ENCODE measurements at places on chromosomes 3 and 15.

DNA sequence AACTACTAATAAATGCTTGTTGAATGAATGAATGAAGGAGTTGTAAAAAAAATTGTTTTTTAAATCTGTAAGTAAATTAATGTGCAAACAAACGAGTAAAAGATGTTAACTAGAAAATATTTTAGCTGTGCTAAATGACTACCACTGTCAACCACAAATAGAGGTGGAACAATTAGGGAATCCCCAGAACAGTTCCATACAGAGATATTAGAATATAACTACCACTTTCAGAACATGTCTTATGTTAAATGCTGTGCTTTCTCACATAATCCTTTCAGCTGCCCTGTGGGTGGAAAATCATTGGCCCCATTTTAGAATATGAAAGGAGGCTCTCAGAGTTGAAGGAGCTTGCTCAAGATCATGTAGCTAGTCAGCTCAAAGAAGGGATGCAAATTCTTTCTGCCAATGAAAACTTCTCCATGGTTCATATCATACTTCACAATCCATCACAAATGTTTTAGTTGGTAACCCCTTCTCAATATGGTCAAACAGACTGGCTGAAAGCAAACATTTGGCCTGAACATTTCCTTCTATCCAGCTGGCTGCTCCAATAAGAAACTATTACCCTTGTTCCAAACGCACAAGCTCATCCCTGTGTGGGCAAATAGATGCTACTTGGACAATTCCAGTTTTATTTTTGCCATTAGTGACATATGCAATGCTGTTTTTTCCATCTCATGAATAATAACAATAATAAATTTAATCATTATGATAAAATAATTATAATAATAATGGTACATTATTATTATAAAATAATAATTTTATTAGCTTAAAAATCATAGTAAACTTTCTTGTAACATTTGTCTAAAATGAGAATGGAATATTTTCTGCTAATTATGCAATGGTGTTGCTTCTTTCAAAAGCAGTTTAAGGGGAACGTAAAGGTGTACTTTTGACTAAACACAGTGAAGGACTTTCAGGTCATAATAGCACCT lies 290.4 kb upstream of the STT3B start:
- DNase-seq = no peak

GRCh38 chr3:183008303-183008702 lies 28.0 kb upstream of the DCUN1D1 start:
- no peak for DNase-seq

GRCh38 chr3:104781112-104781511 lies 585.6 kb upstream of the ALCAM start:
- DNase-seq = no peak

- no peak for DNase-seq
Observed at GRCh38 chr3:112688085-112688769, 47.3 kb upstream of the CCDC80 start.

DNA sequence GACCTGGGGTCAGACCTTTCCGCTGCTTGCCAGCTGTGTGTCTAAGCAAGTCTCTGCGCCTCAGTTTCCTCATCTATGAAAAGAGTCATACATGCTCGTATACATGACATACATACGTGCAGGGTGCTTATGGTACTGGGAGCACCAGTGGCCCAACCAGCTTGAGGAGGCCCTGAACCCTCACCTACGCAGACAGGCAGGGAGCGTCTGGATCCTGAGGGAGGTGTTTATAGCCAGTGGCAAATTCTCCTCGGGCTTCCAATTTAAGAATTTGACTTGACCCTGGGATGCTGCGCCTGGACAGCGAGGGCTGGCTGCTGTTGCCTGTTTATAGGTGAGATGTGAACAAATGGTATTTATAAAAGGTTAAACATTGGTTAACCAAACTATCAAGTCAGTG lies 17.7 kb upstream of the FGD5 start:
- DNase-seq = no peak

- DNase-seq = no peak
Observed at GRCh38 chr15:44034334-44034733, 160.7 kb downstream of the FRMD5 start.

GRCh38 chr3:127264292-127264691 lies 23.6 kb downstream of the PRR20G start:
- DNase-seq = no peak

- DNase-seq = no peak
Observed at GRCh38 chr15:67259379-67259778, 4.8 kb downstream of the IQCH start.

- DNase-seq = no peak
Observed at GRCh38 chr3:112974894-112975293, at the start of gene CD200R1. Gene CD200R1 (minus strand): TSS chr3:112975103. CDS start chr3:112974857, 246 bp downstream.

DNA sequence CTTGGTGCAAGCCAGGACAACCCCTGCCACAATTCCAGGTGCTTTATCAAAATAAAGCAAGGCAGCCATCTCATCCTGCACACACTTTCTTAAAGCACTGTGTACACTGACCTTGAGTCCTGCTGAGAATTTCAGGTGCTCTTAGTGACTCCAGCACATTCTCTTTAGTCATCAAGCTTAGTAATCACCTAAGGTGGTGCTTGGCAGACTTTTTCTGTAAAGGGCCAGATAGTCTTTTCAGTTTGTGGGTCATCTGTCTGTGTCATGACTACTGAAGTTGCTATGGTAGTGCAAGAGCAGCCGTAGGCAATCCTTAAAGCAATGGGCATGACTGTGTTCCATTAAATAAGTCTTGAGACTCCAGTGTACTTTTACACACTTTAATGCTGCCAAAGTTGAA lies 36.4 kb downstream of the RIOX2 start:
- no peak for DNase-seq

GRCh38 chr15:42915654-42916315 lies 4.8 kb downstream of the TTBK2 start:
- no peak for DNase-seq

- DNase-seq = peak; percentile 74
Observed at GRCh38 chr3:30199096-30199759, 407.2 kb upstream of the TGFBR2 start.

DNA sequence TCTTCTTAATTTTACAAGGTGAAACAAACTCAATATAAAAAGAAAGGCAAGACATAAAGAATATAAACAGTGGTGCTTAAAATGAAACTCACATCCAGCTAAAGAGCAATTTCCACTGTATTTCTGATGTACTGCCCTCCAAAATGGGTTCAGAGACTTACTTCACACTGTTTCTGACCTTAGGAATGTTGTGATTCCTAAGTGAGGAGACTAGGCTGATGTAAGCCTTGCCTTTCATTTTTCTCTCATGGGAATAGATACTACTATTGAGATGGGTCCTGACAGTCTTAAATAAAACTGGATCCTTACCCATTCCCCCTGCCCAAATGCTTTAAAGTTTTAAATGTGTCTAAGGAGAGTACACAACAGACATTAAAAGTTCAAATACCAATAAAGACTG lies 86.9 kb downstream of the CBLB start:
- no peak for DNase-seq

Data from activated CD8-positive, alpha-beta memory T cell treated with anti-CD3 and anti-CD28 coated beads, Interleukin-2, amount 50 U/mL, for 4 hours (primary cell).